AG04449 (cell line): ENCODE measurements at places on chromosomes 5 and 9.

GRCh38 chr5:138096997-138097828 lies 13.4 kb downstream of the WNT8A start:
- no peak for DNase-seq

GRCh38 chr5:89536020-89536419 lies 653.0 kb upstream of the MEF2C start:
- DNase-seq, result no peak

GRCh38 chr5:759781-760362 lies 24.7 kb downstream of the ZDHHC11B start:
- DNase-seq, result no peak

DNA sequence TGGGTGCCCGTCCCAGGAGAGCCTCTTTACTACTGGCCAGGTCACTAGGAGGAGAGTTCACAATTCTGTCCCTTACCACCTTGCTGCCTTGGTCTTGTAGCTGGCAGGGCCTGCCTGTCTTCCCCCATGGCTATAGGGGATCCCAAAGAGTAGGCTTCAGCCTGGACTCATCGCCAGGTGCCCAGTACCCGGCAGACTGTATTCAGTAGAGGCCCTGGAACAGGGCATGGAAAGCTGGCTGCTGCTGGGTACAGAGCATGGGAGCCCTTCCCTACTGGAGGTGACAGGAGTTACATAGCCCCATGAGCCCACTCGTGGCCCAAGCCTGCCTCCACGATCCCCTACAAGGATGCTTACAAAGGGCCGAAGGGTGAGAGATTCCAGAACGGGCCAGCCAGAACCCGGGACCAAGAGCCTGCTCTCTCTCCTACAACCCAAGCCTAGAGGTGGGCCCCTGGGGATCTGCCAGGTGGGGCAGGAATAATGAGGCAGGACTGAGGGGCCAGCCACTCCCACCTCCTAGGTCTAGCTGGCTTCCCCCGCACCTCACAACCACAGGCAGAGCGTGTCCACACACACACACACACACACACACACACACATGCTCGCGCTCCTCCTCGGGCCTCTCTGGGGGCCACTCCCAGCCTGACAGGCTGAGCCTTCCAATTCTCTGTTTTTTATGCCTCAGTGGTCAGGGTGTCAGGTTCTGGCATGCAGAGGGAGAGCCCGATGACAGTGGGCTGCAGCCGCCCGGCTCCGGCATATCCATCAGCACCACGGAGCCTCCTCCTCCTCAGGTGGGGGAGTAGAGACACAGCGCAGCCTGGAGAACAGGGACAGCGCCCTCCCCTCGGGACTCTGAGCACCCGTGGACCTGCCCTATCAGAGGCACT lies 186.0 kb downstream of the PAX5 start:
- DNase-seq, result no peak

DNA sequence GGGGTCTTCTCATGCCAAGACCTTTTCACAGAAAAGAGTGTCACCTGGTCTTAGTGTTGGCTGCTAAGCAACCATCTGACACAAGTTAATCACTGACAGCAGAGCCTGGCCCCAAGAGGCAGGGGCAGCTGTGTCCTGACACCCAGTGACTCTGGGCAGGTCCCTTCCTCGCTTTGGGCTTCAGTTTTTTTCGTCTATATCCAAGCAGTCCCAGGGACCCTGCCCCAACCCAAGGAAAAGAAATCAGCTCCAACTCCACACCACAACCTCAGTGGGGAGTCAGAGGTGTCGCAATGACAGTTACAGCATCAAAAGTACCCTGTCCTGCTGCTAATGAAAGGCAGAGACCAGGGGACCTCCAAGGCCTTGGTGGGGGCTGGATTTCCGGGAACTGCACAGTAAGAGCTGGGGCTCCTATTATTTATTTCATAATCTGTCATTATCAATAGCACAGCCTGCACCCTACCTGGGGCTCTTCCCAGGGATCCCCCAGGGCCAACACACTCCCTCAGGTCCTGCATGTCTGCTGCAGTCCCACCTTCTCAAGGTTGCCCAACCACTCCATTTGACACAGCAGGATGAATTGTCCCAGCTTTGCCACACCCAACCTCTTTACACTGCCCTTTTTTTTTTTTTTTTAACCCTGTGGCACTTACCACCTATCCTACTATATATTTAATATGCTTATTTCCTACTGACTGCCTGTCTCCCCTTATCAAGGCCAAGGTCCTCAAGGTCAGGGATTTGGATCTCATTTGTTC lies 9.4 kb downstream of the ANKS6 start:
- DNase-seq, result no peak

GRCh38 chr5:84274585-84275468 lies 109.9 kb downstream of the EDIL3 start:
- DNase-seq, result no peak

DNA sequence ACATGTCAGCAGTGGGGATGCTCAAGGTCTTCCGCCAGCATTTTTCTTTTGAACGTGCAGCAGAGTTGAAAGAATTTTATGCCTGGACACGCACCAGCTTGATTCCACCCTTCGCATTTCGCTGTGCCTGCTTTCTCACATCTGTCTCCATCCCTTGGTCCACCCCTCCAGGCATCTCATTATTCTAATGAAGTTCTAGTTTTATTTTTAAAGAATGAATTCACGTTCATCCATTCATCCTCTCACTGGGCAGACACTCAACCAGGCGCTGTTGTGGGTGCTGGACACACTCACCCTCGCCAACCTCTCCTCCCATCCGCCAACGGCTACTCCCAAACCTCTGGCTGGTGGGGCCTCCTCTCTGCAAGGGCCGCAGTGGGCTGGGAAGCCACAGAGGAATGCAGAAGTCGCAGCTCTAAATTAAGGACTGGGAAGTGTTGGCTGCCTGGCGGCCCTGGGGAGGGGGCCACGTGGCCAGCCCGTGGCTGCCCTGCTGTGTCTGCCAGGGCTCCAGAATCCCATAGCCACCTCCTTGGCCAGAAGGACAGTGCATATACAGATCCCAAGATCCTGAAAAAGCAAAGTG lies 6.7 kb downstream of the SUSD3 start:
- DNase-seq, result no peak

- DNase-seq, result no peak
Observed at GRCh38 chr5:150101023-150101422, 14.7 kb upstream of the CSF1R start.

DNA sequence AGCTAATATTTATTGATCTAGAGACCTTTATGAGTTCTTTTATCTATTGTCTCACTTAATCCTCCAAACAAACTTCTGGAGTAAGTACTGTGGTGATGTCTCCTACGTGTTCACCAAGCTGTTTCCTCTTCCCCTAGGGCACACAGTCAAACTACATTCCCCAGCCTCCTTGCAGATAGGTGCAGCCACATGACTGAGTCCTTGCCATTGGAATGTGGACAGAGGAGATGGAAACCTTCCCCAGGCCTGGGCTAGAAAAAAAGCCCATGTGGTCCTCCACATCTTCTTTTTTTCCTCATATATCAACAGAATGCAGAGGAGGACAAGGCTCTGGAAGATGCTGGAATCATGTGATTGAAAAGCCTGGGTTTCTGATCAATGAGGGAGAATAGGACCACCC lies 88.0 kb downstream of the ANKRD55 start:
- DNase-seq, result no peak

GRCh38 chr9:99199938-99200539 lies 21.7 kb downstream of the ALG2 start:
- no peak for DNase-seq

DNA sequence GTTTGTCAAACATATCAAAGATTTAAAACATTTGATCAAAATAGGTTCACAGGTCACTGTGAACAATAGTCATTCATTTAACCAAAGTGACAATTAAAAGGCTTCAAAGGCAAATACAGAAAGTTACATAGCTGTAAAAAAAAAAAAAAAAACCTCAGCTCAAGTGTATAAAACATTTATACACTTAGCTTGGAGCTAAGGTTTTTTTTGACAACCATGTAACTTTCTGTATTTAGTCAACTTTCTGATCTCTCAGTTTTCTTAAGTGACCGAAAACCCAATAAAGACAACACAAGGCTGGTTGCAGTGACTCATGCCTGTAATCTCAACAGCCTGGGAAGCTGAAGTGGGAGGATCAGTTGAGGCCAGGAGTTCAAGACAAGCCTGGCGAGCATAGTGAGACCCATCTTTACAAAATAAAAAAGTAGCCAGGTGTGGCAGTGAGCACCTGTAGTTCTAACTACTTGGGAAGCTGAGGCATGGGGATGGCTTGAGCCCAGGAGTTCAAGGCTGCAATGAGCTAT lies 16.4 kb upstream of the UBTD2 start:
- DNase-seq, result no peak

GRCh38 chr5:103526164-103526915 lies 36.2 kb downstream of the NUDT12 start:
- DNase-seq, result peak; percentile 49

GRCh38 chr5:88761939-88762338 lies 121.0 kb downstream of the MEF2C start:
- DNase-seq, result no peak

- DNase-seq, result no peak
Observed at GRCh38 chr9:27468462-27469110, 55.5 kb upstream of the IFNK start.

DNA sequence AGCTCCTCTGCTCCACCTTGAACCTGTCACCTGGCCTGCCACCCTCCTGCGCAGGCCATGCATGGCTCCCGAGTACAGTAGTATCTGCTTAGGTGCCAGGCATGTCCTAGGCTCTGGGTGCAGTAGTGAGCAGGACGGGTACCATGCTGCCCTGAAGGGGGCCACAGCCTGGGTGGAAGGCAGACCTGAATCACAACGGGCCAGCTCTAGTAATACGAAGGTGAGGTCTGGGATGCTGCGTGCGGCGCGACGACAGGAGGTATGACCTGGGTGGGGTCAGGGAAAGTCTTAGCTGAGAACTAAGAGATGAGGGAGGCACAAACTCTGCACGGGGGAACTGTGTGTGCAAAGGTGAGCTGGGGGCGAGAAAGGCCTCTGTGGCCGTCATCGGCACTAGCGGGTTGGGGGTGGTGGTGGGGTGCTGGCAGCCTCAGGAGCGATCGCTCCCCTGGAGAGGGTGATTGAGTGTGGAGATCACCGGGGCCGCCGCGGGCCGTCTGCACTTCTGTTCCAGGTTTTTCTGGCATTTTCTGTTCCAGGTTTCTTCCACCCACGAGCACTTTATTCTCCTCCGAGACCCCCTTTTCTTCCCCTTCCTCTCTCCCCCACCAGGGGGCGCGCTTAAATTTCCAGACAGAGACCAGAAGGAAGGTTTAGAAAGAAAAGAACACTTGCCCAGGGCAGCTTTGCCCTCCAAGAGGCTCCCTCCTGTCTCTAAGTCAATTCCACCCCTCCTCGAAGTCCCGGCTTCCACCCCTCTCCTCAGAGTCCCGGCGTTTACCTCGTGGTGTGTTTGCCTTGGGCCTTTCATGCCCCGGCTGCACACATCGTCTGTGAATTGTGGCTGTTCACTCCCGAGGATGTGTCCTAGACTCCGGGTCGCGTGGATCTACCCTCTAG lies 15.1 kb downstream of the PDLIM4 start:
- DNase-seq, result no peak

DNA sequence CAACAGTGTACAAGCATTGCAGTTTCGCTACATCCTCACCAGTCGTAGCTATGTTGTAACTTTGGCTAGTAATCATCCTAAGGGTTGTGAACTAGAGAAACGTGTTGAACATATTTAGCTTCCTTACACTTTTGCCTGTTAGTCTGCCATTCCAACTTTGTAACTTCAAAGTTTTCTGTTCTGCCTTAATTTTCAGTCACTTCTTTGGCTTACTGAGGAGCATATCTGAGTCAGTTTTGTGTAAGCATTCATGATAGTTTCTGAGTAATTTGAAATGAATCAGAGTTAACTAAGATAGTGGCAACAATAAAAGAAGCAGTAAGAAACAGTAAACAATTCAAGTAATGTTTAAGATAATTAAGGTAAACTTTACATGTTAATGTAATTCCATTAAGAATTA lies 58.9 kb upstream of the MCCC2 start:
- DNase-seq, result no peak

- DNase-seq, result no peak
Observed at GRCh38 chr5:72509401-72509800, 2.2 kb upstream of the ZNF366 start.

GRCh38 chr9:113164536-113165300 lies 13.9 kb downstream of the SLC31A2 start:
- DNase-seq, result no peak

DNA sequence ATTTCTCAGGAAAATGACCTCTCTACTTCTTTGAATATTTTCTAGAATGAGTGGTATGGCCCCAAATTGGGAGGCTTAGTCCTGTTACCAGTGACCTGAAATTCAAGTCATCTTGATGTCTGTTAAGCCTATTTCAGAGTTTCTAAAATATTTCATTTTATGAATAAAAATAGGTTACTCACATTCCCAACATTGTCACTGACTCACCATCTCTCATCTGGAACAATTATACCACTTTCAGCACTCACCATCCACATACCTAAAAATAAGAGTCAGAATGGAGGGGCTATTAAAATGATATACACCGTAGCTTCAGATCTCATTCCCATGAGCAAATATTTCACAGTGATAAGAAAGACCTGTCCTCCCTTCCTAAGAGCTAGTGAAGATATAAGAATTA lies 71.8 kb downstream of the KIAA1958 start:
- peak; percentile 16 for DNase-seq

DNA sequence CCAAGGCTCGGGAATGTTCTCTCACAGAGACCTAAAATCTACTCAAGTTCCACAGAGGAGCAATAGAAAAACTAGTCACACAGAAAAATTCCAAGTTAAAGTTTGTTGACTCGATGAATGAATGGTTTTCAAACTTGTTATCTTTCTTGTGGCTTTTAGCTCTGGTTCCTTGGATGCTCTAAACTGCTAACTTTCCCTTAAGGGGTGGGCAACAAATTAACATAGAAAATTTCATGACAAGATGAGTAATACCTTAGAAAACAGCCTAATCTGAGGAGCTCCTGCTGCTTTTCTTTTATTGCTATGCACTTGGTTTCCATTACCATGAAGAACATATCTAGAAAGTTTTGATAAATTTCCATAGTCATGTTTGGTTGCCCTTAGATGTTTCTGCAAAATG lies 100.2 kb upstream of the CCDC112 start:
- no peak for DNase-seq

DNA sequence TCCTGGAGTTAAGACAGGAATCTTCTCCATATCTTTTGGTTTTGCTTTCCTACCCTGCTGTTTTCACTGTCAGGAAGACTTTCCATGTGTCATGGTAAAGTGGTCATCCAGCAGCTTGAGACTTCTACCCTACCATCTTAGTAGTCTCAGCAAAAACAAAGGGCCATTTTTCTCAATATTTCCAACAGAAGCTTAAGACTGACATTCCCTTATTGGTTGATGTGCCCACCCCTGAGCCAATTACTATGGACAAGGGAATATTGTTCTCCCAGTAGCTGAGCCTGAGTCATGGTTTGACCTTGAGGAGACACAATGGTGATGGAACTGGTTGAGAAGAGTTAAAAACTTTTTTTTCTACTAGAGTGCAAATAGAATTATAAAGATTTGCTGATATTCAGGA lies 105.6 kb downstream of the CSNK1G3 start:
- DNase-seq, result no peak

DNA sequence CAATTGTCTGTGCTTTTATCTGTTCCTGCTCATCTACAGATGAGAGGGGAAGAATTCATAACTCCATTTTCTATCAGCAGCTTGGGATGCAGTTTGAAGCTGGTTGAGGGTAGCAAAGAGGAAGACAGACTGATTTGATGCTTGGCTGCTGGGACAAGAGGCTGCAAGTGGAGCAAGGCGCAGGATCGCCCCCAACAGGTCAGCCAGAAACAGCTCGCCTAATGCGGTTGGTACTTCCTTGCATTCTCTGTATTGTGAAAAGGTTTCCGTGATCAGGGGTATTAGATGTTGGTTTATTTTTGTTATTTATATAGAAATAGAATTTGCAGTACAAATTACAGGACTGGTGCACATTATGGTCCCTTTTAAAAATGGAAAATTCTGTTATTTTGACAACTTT lies 40.6 kb downstream of the ZNF883 start:
- no peak for DNase-seq
